ENCODE measurements at places on chromosomes 12 and 14. TPM values are rescaled to one million over a fixed set of nuclear protein-coding genes. Genes with fewer than 3 reads are reported as not detected.

Gene EMP1
- 40.2 TPM for total RNA-seq

Gene AQP6
- total RNA-seq = 0.52 TPM

Gene CMA1
- 0.52 TPM for total RNA-seq

Gene CLEC1B
- total RNA-seq = not detected

Gene KSR2
- under 0.01 TPM for total RNA-seq

Gene SYNE3
- 21.4 TPM for total RNA-seq

Gene FITM1
- total RNA-seq = 172 TPM

Gene LIN7A
- total RNA-seq = 1.6 TPM

Gene SERPINA3
- not detected for total RNA-seq

Gene OTX2
- not detected for total RNA-seq

Gene BBOF1
- 2.1 TPM for total RNA-seq

Gene TTC8
- total RNA-seq = 12.0 TPM

Gene SMOC1
- 3.1 TPM for total RNA-seq
